ENCODE measurements at places on chromosomes 12 and 14.

DNA sequence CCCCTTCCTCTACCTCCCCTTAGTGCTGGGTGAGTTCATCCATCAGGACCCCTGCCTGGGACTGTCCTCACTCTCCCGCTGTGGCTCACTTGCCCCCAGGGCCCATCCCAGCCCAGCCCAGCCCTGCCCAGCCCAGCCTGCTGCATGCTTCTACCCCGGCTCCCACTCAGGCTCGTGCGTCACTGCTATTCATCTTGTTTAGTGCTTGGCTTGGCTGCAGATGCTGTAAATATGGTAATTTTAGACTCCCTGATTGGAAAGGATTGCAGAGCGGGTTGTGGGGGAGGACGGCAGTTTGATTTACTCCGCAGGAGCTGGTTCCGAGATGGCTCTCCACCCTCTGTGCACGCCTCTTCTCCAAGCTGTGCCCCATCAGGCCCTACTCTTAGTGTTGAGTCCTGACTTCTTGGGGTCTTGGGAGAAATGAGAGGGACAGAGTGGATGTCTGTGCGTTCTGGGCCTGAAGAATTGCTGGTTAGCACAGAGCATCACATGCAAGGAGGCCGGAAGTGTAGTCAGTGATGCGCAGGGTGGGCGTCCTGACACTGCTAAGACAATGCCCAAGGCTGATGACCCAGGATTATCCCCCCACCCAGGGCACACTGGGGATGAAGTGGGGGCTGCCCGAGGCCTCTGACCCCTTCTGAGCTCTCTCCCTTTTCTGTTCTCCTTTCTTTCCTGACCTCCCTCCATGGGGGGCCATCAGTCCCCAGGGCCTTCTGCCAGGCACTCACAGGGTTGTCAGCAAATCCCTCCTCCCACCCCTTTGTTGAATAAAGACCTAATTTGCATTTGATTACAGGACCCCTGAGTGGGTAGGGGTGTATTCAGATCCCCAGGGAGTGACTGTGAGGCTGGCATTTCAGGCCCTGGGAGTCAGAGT lies 244.4 kb downstream of the ZFP36L1 start:
- no peak for DNase-seq

DNA sequence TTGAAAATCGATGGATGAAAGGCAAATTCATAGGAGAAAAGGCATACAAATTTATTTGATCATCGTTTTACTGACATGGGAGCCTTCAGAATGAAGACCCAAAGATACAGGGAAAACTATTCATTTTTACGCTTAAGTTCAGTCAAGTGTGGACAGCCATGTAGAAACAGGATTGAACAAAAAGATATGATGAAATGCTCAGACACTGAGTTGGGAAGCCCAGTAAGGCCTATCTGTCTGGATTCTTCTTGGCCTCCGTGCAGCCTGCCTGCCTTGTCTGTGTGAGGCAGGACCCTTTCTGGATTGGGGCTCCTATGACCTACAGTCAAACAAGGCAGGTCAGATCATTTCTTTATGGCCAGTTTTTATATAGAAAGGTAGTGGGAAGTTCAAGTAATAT lies 203.8 kb upstream of the MYL2 start:
- no peak for DNase-seq

GRCh38 chr14:87233806-87234384 lies 759.1 kb downstream of the GALC start:
- DNase-seq: no peak

DNA sequence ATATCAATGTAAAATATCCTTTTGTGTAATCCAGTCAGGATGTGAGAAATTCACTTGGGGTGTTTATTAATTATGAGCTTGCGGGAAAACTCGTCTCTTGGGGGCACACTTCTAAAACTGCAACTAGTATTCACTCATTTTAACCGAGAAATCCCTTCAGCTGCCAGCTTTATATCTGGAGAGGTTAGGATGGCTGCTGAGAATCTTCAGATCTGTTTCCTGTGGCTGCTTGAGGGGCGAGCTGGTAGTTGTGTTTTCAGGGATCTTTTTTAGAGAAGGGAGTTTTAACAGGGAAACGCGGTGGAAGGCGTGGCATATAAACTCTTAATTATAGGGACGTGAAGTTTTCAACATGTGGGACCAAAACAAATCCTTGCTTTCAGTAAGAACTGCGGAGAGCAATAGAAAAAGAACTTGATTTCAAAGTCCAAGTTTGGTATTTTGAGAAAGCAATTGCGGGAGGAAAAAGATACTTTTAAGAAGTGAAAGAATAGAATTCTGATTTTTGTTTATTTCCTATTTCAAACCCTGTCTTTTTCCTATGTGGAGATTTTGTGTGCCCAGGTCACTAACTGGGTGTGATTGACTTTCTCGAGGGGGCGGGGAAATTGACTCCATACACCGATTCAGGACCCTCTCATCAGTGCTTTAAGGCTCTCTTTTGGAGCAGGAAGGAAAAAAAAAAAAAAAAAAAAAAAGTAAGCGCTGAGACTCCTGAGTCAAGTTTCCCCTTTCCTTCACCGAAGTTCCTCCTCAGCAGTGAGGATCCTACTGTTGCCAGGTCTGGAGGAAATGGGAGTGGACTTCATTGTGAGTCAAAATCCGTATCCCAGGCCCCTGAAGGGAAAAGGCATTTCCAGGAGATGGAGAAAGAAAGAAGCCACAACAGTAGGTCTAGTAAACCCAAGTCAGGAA lies 1.1 kb downstream of the PPFIBP1 start:
- DNase-seq: no peak

- DNase-seq: no peak
Measured at GRCh38 chr14:74415115-74415437, 10.9 kb downstream of the SYNDIG1L start.

DNA sequence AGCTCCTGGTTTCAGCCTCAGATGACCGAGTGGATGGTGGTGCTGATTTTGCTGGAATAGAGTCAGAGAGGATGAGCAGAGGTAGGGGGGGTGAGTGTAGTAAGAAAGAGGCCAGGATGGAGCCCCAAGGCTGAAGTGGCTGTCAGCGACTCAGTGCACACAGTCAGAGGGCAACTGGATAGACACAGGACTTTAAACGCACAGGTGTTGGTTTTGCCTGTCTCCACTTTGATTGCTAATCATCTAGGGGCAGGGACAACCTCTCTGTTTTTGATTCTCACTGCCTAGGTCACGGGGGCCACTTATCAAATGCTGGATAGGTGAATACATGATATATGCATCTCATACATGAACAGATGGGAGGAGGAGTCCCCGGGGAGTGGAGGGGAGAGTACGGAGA lies 99.5 kb downstream of the EGLN3 start:
- DNase-seq: no peak

DNA sequence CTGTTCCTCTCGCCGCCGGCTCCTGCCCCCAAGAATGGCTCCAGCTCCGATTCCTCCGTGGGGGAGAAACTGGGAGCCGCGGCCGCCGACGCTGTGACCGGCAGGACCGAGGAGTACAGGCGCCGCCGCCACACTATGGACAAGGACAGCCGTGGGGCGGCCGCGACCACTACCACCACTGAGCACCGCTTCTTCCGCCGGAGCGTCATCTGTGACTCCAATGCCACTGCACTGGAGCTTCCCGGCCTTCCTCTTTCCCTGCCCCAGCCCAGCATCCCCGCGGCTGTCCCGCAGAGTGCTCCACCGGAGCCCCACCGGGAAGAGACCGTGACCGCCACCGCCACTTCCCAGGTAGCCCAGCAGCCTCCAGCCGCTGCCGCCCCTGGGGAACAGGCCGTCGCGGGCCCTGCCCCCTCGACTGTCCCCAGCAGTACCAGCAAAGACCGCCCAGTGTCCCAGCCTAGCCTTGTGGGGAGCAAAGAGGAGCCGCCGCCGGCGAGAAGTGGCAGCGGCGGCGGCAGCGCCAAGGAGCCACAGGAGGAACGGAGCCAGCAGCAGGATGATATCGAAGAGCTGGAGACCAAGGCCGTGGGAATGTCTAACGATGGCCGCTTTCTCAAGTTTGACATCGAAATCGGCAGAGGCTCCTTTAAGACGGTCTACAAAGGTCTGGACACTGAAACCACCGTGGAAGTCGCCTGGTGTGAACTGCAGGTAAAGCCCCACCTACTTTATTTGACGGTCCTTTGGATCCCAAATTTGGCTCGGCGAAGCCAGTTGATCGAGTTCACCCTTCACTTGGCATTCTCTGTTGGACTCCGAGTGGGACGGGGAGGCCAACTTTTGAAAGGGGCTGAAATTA lies 1.5 kb downstream of the WNK1 start:
- peak; percentile 29 for DNase-seq

GRCh38 chr12:85507456-85507855 lies 227.4 kb downstream of the ALX1 start:
- DNase-seq: no peak

DNA sequence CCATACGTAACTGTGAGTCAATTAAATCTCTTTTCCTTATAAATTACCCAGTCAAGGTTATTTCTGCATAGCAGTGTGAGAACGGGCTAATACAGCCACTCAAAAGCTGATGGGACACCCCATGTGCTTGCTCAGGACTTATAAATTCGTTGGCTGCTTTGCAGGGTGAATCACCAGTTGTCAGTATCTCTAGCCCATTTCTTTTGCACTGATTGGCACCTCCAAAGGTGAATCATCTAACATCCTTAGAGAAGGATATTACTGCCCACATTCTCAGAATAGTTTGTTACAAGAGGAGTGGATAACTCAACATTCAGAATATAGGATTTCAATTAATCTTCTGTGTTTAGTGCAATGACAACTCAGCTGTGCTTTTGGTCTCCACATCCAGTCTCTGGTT lies 601.5 kb downstream of the KCNH5 start:
- DNase-seq: no peak

GRCh38 chr14:34055157-34055950 lies 104.5 kb upstream of the EGLN3 start:
- DNase-seq: no peak

GRCh38 chr14:52949711-52950409 lies 990 bp downstream of the FERMT2 start:
- DNase-seq: no peak

DNA sequence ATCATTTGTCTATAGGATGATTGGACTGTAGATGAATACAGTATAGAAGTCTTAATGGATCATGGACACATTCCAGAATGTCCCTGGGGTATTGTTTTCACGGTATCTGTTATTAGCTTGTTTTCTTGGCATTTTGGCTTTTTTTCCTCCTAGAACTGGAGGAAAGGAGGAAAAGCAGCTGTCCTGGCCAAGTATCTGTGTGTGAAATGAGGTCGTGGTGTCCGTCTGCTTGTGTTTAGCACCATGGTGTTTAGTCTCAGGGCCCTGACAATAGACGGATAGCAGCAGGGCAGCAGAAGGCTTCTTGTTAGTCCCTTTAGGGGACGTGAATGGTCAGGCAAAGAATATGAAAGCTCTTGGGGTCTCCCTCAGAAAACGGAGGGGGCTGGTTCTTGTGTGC lies 21.2 kb downstream of the FGF6 start:
- DNase-seq: no peak

DNA sequence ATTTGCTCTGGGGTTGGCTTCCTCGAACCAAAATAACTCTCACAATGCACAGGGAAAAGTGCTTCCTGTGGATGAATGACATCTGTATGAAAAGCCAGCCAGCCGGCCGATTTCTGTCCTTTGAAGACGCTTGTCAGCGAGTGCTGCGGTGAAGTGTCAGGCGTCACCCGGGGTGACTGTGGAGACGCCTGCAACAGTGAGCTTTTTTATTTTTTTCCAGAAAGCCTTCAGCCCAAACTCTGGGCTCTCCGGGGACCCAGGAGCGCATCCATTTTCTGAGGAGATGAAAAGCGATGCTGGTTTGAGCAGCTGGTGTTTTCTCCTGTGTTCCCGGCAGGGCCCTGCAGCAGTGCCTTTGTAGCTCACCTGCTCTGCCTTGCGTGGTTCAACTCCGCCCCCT lies 147.9 kb upstream of the MYL2 start:
- DNase-seq: peak; percentile 23

DNA sequence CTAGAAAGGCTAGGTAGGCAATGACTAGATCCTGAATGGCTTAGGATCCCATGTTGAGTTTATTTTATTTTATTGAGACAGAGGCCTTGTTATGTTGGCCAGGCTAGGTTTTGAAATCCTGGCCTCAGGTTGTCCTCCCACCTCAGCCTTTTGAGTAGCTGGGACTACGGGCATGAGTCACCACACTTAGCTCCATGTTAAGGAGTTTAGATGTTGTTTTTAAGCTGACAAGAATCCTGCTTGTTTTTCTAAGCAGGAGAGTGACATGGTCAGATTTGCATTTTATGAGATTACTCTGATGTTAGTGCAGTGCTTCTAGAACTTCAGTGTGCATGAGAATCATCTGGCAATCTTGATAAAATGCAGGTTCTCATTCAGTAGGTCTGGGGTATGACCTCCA lies 14.5 kb downstream of the CCDC198 start:
- no peak for DNase-seq

DNA sequence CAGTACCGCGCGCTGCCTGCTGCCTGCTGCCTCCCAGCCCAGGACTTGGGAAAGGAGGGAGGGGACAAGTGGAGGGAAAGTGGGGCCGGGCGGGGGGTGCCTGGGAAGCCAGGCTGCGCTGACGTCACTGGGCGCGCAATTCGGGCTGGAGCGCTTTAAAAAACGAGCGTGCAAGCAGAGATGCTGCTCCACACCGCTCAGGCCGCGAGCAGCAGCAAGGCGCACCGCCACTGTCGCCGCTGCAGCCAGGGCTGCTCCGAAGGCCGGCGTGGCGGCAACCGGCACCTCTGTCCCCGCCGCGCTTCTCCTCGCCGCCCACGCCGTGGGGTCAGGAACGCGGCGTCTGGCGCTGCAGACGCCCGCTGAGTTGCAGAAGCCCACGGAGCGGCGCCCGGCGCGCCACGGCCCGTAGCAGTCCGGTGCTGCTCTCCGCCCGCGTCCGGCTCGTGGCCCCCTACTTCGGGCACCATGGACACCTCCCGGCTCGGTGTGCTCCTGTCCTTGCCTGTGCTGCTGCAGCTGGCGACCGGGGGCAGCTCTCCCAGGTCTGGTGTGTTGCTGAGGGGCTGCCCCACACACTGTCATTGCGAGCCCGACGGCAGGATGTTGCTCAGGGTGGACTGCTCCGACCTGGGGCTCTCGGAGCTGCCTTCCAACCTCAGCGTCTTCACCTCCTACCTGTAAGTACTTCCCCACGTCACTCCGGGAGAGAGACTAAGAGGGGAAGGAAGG lies at the start of gene LGR5:
LGR5 (plus strand) TSS at position 186 of the 732 bp plus-strand sequence; CDS start at position 469, 283 bp downstream.
- no peak for DNase-seq

GRCh38 chr12:38772437-38772836 lies 133.0 kb downstream of the CPNE8 start:
- no peak for DNase-seq

- DNase-seq: no peak
Measured at GRCh38 chr14:105082703-105083102, 17.5 kb upstream of the GPR132 start.

DNA sequence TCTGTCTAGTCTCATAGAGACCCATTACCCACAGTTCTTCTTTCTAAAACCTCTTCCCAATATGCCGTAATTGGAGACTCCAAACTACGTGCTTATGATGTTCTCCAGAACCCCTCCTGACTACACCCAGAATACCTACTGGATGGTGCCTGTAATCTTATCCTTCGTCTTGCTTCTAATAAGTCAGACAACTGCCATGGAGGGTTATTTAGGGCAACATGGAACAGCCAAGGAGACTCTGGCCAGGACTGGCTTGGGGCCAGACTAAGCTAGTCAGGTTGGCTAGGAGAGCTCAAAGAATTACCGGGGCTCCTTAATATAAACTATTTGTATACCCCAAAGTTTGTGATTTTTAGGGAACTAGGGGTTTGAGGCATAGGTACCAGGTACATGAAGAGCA lies 6.8 kb downstream of the PFKM start:
- no peak for DNase-seq

- no peak for DNase-seq
Measured at GRCh38 chr12:131466306-131466705, 244.6 kb upstream of the SFSWAP start.

GRCh38 chr14:26282578-26282977 lies 315.3 kb downstream of the NOVA1 start:
- no peak for DNase-seq

Measured in CD4-positive, alpha-beta T cell treated with Interleukin-6 at 100 ng/mL for 8 hours (primary cell).